Mucosa of gallbladder (tissue), 1 donor: ENCODE measurements at places on chromosomes 7 and 10.

GRCh38 chr10:92303096-92303495 is 12.1 kb downstream of the MARCHF5 start:
- no peak for DNase-seq

DNA sequence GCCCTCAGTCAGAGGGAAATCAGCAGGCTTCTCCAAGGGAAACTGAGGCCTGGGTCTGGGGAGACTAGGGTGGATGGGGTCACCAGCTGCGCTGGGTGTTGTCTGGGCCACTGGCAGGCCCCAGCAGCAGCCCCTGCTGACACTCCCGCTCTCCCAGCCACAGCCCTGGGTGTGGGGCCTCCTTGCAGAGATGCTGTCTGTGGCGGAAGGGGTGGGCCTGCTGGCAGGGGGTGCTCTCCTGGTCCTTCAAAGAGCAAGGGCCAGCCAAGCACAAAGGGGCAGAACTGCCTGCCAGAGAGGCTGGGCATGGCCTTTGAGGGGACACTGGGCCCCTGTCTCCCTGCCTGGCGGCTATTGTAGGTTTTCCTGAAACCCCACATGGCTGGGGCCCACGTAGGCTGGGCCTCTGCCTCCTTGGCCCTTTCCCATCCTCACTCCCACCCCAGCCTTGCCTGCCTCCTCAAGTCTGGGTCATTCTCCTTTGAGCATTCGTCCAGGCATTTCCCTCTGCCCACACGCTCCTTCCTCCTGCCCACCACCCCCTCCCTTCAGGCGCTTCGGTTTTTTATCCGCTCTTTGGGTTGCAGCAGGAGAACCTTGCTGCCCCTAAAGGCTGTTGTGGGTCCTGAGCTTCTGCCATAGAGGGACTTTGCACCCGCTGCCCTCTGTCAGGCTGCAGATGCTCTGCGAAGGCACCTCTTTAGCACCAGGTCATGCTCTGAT is 9.1 kb downstream of the COL13A1 start:
- no peak for DNase-seq

DNA sequence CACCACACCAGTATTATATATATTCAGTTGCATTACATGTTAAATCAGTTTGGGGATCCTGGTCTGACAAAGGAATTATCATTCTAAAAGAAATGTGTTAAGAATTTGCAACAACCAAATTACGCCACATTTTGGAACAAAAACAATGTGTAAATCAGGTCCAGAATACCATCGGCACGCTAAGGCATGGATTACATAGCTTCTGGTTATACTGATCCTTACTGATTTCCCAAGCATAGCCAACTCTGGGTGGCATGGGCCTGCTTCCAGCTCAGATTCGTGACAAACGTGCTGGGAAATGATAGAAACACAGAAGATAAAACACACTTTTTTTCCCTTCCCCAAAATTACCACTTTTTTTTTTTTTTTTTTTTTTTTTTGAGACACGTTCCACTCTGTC is 660.0 kb downstream of the SORCS1 start:
- no peak for DNase-seq

GRCh38 chr7:154812027-154812426 is 190.9 kb downstream of the PAXIP1 start:
- no peak for DNase-seq

GRCh38 chr10:54985732-54986131 is 184.7 kb upstream of the PCDH15 start:
- DNase-seq, result no peak

GRCh38 chr7:34240417-34240816 is 335.1 kb downstream of the BMPER start:
- DNase-seq, result no peak

GRCh38 chr7:28687537-28687936 is 270.6 kb downstream of the TRIL start:
- no peak for DNase-seq
